AG04450 (cell line): ENCODE measurements at places on chromosomes 12 and 14.

DNA sequence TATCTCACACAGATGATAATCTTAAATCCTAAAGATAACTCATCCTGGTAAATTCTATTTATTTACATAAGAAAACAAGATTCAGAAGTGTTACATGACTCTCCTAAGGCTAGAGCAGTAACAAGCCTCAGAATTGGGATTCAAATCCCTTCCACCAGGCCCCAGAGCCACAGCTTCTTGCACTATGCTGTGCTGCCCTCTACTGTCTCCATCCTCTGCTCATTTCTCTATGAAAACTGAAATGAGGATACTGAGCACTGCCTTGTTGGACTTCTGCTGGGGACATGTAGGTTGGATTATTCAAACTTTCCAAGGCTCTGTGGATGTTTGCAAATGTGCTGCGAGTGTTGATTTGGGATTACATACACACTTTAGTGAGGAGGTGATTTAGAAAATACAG is 23.5 kb upstream of the C12orf50 start:
- DNase-seq, result peak; percentile 10

- no peak for DNase-seq
These were observed 31.9 kb downstream of the NT5DC3 start for GRCh38 chr12:103809154-103809553.

DNA sequence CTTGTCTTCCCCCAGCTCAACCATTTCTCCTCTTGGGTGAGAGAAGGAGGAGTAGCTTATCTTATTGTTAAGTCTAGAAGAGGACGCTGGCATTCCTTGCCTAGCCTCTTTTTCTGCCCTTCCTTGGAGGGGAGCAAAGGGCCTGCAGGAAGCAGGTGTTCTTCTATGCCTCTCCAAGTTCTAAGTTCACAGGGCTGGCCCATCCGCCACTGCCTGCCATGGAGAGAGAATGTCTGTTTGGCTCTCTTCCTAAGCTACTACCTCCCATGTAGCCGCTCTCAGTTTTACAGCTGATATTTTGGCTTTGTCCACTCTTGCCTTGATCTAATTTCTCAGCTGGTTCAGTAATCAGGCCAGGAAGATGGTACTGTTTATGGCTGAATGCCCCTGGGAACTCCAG is 201.2 kb downstream of the NTF3 start:
- DNase-seq, result no peak

DNA sequence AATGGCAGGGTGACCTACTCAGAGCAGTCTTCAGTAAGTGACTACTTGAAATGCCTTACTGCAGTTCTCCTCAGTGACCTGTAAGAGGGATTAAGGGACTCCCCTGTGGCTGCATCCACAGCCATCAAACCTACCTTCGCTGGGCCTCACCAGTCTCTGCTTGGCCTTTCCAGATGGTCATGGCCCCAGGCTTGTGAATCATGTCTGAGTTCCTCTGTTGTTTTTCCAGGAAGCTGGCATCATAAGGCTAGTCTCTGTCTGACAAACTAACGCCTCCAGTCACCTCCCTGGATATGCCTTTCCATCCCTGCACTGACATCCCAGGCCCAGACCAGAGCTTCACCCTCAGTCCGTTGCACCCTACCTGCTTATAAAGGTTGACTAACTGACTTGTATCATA is 14.0 kb downstream of the RNASE2 start:
- DNase-seq, result no peak

DNA sequence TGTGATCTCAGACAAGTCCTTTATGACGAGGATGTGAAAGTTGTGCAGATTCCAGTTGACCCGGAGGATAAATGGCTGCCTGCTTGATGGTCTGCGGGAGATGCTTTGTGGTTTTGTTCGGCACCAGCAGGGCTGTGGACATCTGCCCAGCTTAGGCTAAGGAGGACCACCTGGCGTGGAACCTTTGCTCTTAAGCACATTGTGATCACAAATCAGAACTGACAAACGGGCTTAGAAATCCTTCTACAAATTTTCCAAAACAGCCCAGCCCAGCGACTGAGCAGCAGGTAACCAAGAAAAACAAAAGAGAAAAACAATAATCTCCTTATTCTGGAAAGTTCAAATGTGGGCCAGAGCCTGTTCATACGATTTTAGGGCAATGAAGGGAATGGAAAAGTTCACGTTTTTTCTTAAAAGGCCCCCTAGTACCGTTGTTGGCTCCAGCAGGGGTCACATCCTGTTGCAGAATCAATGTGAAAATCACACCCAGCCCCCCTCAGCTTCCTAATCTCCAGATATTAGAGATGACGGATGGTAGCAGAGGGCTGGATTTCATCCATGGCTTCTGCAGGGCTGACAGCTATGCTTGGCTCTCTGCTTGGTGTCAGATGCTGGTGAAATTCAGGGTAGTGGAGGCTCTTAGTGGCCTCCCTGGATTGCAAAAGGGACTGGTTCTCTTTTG is 81.1 kb upstream of the RFLNA start:
- no peak for DNase-seq

DNA sequence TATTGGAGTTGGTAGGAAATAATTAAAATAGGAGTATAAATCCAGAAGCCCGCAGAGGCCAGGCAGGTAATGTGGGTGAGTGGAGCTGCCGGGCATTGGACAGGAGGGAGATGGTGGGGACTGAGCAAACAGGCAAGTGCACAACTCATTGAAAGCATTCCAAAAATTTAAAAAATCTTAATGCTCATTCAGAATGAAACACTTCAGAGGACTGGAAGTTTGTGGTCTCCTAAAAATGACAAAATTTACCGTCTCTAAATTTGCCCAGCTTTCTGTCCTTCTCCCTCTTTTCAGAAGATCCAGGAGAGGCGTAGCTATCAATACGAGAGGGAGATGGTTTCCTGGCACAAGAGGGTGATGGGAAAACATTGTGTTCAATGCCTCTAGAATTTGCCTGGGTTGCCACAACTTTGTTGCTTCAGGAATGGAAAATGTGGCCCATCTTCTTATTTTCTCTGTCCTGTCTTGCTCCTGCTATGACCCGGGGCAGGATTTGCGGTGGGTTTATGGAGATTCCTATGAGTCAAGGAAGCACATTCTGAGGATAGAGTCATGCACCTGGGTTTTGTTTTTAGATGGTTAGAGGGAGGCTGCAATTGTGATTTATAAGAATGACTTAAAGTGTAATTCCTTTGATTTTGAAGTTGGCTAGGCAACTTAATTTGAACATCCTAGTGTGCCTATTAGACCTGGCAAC is 72.2 kb downstream of the BORCS5 start:
- DNase-seq, result no peak

DNA sequence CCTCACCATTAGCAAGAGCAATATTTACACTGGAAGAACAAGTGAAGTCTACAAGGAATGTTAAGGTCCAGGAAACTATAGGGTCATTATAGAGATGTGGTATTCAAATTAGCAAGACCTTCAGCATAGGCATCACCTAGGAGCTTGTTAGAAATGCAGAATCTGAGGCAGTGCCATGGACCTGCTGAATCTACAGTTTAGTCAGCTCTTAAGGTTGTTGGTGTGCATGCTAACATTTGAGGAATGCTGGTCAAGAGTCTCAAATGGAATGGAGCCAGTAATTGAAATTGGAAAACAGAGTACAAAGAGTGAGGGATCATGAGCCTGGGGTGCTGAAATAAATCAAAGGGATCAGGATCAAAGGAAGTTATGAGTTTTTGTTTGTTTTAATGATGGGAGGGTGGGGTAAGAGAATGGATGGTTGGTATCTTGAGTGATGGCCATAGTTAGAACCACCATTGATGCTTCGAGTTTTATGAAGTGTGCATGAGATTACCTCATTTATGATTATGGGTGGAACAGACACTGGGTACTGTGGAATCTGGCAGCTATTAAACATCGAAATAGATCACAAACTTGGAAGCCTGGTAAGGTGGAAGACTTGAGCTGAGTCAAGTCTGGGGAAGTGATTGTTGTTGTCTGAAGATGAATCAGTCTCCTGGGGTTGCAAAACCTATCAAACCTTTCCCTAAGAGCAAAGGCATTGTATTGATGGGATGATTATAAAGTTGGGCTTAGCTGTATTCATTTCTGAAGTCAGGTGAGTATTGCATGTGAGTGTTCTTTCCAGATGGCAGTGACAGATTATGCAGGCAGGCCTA is 323.3 kb upstream of the E2F7 start:
- no peak for DNase-seq

- DNase-seq, result peak; percentile 29
These were observed 2.4 kb downstream of the E2F7 start for GRCh38 chr12:77062846-77063461.

- DNase-seq, result peak; percentile 72
These were observed at the start of gene FAIM2 for GRCh38 chr12:49903700-49904423. Gene FAIM2, minus strand, starts transcription at chr12:49903900. Its CDS starts 108 bp downstream, at chr12:49903792.

DNA sequence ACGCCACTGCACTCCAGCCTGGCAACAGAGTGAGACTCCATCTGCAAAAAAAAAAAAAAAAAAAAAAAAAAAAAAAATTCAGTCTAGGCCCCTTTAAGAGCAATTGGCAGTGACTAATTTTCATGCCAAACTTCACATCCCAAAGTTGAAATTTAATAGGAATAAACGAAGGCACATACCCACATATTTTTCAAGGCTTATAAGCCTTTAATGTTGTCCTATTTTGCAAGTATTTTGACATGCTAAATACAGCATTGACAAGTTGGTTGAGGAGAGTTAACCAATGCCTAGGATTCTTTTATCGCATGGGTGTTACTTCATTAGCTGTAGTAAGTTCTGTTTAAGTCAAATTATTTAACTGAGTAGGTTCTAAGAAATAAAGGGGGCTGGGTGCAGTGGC is 23.5 kb upstream of the HIP1R start:
- no peak for DNase-seq

DNA sequence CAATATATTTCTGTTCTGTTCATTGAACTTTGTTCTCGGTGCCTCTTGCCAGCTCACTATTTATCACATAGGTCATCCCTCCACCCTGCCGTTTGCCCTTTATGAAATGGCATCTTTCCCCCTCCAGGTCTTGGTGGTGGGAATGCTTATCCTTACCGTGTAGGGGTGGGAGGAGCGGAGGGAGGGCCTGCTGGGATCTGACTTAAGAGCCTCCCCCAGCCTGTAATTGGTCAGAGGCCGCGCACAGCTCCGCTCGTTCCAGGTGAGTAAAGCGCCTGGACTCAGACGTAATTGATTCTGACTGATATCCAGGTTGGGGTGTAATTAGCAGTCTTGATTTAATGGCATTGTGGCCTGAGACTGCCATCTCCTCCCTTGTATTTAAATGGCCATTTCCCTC is 185.3 kb downstream of the TSPAN9 start:
- DNase-seq, result no peak

DNA sequence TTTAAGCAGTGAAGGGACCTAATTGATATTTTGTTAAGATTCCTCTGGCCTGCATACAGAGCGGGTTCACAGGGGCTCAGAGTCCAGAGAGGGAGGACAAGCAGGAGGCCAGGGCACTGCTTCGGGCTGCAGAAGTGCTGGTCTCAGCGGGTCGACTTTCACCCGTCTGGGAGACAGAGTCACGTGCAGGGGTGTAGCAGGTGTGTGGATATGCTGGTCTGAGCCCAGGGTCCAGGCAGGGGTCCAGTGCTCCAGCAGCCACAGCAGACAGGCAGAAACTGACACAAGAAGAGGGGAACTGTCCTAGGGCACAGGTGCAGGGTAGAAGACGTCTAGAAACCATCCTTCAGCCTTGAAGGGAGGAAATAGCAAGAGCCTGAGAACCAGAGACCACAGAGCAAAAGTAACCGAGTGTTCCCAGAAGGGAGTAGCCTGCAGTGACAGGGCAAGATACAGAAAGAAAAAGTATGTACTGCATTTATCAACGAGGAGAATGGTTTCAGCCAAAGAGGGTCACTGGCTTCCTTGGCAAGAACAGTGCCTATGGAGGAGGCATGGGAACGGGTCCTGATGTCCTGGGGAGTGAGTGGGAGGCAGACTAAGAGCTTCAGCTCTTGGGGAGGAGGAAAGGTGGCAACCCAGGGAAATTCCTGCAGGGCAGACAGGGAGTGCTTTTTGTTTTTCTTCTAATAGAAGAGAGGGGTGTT is 28.7 kb downstream of the FBXO21 start:
- DNase-seq, result no peak

DNA sequence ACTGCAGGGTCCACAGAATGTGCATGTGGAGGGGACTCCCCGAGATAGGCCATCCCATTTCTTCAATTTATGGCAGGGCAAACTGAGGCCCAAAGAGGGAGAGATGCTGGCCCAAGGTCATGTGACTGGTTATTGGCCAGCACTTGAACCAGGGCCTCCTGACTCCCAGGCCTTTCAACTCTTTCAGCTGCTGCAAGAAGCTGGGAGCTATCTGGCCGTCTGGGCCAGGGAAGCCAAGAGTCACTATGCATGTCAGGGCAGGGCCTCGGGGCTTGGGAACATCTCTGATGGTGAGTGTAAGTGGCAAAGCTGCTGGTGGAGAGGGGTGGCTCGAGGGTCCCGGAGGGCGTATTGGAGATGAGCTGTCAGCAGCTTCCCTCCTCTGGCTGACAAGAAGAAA is 9.5 kb upstream of the LTBP2 start:
- no peak for DNase-seq

DNA sequence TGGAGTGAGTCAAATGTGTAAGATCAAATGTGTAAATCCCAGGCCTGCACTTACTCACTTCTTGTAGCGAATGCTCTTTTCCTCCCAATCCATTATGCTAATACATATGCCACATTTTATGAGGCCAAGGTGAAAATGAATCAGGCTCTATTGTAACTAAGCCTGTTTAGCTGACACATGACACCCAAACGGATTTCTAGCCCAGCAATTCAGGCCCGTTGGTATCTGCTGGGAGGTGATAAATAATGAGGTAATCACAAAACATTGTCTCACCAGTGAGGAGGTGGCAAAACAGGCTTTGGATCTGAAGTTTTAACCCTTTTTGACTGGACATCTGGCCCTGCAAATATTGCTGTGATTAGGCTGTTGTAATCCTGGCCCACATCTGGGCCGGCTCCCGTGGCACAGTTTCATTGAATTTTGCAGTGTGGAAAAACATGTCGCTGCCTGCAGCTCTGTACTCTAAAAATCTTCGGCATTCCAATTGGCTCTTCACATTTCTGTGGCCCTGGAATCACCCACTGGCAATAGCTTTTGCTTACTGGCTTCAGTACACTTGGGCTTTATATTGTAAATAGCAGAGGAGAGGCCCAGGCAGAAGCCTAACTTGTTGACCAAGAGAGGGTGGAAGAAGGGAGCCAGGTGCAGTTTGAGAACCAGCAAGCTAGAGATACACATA is 106.1 kb downstream of the PAX9 start:
- DNase-seq, result no peak

GRCh38 chr12:6382982-6383381 is 980 bp upstream of the LTBR start:
- no peak for DNase-seq
